ENCODE measurements at places on chromosomes 7 and 10.
A peak's percentile ranks its signal among the peaks of the same experiment; 100 is the strongest.

- no peak for DNase-seq
Observed at GRCh38 chr7:49774459-49775064, 1.1 kb downstream of the VWC2 start.

DNA sequence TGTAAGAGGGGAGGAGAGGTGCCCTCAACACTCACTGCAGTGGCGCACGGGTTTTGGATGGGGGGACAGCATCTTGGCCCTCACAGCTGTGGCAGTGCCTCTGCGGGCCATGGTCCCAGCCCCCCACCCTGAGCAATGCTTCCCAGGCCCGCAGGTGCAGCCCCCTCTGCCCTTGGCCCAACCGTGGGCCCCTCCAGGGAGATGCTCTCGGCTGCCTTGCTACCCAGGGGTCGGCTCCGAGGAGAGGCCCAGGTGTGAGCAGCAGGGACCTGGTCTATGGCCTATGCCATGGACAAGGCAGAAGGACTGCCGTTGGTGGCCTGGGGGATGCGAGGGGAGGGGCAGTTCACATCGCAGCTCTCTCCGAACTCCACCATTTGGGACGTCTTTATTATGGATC lies 159.2 kb downstream of the RNF216 start:
- DNase-seq: no peak

- DNase-seq: no peak
Observed at GRCh38 chr7:117086788-117087187, 133.5 kb downstream of the ST7 start.

DNA sequence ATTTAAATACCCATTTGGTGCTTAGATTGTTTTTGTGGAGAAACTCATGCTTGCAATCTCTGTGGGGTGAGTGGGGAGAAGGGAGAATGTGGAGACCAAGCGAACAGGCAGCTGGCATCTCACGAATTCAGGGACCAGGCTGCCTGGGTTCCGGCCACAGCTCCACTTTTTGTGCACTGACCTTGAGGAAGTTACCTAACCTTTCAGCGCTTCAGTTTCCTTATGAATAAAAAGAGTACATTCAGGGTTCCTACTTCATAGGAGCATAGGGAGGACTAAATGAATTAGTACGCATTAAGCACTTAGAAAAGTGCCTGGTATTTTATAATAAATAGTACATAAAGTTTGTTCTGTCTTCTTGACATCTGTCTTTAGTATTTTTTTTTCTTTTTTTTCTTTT lies 72.5 kb downstream of the PRTFDC1 start:
- no peak for DNase-seq

GRCh38 chr10:108562105-108562504 lies 1361.2 kb downstream of the XPNPEP1 start:
- DNase-seq: no peak

DNA sequence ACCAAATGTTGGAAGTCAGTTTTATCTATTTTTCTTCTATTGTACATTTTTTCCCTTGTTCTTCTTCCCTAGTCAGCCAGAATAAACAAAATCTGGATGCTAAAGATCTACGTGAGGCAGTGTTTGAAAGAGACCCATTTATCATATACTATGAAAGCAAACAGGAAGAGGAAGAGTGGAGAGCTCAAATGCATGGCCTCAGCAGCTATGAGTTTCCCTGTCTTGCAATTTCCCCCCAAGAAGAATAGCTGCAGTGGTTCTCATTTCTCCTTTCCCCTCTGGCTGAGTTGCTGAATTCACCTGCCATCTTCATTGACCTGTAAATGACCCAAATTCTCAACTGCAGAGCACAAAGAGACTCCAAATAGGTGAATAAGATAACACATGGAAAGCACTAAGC lies 347.1 kb upstream of the NRP1 start:
- DNase-seq: no peak

GRCh38 chr10:35554461-35555056 lies 50.6 kb upstream of the GJD4 start:
- DNase-seq: peak; percentile 5

- no peak for DNase-seq
Observed at GRCh38 chr10:25036381-25036780, 20.0 kb downstream of the THNSL1 start.

DNA sequence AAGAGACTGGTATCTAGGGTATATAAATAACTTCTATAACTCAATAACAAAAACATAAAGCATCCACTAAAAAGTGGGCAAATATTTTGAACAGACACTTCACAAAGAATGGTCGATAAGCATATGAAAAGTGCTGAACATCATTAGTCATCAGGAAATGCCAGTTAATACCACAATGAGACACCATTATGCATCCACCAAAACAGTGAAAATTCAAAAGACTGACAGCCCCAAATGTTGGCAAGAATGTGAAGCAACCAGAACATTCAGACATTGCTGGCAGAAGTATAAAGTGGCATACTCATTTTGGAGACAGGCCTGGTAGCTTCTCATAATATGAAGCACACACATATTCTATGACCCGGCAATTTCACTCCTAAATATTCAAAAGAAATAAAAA lies 26.5 kb upstream of the GSAP start:
- DNase-seq: no peak

GRCh38 chr7:142459551-142459963 lies 201.7 kb upstream of the PRSS58 start:
- peak; percentile 1 for DNase-seq

GRCh38 chr7:80467069-80467468 lies 44.8 kb downstream of the GNAT3 start:
- DNase-seq: no peak

DNA sequence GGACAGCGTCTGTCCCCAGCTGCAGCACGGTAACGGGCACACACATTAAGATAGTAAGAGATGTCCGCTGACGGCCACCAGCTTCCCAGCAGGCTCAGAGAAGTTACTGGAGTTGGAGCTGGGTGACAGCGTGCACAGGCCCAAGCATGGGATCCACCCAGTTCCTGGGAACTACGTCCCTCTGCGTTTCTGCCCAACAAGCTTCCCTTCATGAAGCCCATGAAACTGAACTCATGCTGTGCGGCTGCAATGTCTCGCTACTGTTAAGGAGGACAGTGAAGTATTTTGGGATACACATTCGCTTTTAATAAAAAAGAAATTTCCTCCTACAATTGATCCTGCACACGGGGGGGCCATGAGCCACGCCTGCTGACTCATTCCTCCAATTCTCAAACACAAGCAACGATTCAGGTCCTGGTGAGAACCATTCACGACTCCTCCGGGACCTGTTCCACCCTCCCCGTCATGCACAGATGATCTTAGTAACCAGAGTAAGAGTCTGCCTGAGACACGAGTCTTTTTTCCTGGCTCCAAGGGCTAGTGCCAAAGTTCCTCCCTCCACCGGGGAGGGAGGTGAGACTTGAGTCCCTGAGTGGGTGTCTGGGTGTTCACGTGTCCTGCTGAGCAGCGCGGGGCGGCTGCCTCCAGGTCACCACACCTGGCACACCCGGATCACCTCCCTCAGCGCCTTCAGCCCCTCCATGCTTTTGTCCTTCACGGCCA lies 2.6 kb downstream of the PSMG3 start:
- DNase-seq: no peak

GRCh38 chr7:29135846-29136245 lies 10.5 kb downstream of the CPVL start:
- DNase-seq: no peak

GRCh38 chr10:4677296-4678021 lies 148.5 kb upstream of the AKR1E2 start:
- no peak for DNase-seq

GRCh38 chr10:119724593-119725516 lies 995 bp upstream of the INPP5F start:
- DNase-seq: peak; percentile 72

GRCh38 chr7:134329614-134330346 lies 13.1 kb upstream of the SLC35B4 start:
- no peak for DNase-seq

- DNase-seq: no peak
Observed at GRCh38 chr10:126337251-126337810, 50.9 kb downstream of the ADAM12 start.
